Activated CD8-positive, alpha-beta memory T cell treated with anti-CD3 and anti-CD28 coated beads, Interleukin-2, amount 10 ng/mL, durations not matched to agents 7 days and 5 days (primary cell): ENCODE measurements at places on chromosomes 12 and 14. TPM values are rescaled to one million over a fixed set of nuclear protein-coding genes. Genes with fewer than 3 reads are reported as not detected.

The SAMD15 gene
- total RNA-seq, result 0.14 TPM

- no peak for DNase-seq
Measured at GRCh38 chr14:29741909-29742401, 185.7 kb downstream of the PRKD1 start.

The DTX1 gene
- total RNA-seq, result 0.35 TPM

The ATL1 gene
- 2.2 TPM for total RNA-seq

- no peak for DNase-seq
Measured at GRCh38 chr12:123003257-123003656, 22.8 kb downstream of the ARL6IP4 start.

GRCh38 chr12:106342397-106343213 lies 14.9 kb upstream of the POLR3B start:
- DNase-seq, result no peak

The MSI1 gene
- total RNA-seq, result not detected

DNA sequence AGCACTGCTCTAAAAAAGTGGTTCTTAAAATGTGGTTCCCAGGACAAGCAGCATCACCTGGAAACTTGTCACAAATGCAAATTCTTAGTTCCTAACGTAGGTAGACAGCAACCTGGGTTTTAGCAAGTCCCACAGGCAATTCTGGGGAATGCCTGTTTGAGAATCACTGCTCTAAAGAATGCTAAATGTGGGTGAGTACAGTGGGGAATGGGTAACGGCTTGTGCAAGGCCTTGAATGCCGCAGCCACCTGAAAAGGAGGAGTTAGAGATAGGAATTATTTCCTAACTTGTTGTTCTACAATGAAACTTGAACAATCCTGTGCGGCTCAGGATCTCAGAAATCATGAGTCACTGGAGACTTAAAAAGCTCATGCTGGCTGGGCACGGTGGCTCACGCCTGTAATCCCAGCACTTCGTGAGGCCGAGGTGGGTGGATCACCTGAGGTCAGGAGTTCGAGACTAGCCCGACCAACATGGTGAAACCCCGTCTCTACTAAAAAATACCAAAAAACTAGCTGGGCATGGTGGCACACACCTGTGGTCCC lies 34.9 kb downstream of the GNS start:
- DNase-seq, result no peak

The CCDC38 gene
- 0.50 TPM for total RNA-seq

GRCh38 chr12:104888481-104888880 lies 69.6 kb downstream of the SLC41A2 start:
- no peak for DNase-seq

DNA sequence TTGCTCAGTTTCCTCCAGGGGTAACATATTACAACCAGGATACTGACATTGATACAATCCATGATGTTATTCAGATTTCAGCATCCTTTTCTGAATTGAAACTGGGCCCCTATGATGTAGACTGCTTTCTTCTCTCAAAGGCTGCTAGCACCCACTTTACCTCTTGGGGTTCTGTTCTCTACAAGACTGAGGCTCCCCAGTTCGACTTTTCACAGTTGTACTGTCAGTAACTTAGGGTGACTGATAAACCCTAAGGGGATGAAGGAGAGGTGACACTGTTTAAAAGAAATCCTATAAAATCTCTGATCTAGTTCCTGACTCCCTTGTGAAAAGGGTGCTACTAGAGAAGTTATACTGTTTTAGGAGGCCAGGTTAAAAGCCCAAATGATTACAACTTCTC lies 818 bp downstream of the VPS33A start:
- DNase-seq, result no peak

The PRH2 gene
- total RNA-seq, result not detected

DNA sequence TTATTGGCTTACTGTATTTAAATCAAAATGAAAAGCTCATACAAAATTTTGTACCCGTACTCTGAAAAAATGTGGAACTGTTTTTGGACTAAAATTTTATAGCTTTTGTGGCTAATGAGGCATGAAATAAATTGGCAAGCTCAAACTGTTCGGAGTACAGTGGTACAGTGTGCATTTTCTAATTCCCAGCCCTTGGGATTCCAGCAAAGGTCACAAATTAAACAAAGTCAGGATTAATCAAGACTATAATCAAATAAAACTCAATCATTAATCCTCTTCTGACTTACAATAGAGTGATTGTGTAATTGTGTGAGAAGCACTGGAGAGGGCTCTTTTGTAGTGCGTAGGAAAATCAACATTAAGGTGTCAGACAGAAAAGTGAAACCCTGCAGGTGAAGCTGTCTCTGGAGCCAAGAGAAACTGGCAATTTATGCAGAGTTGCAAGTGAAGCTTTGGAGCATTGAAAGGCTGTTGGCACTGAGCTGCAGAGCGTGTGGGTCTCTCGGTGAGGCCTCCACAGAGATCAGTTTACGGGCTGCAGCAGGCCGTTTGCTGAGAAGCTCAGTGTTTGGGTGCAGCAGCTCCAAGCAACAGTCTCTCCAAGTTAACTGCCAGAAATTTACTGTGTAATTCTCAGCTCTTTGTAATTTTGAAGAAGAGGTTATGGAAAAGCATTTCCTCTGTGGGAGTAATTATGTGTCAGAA lies 275.9 kb downstream of the FBXL14 start:
- DNase-seq, result no peak

The LRRIQ1 gene
- total RNA-seq, result not detected

DNA sequence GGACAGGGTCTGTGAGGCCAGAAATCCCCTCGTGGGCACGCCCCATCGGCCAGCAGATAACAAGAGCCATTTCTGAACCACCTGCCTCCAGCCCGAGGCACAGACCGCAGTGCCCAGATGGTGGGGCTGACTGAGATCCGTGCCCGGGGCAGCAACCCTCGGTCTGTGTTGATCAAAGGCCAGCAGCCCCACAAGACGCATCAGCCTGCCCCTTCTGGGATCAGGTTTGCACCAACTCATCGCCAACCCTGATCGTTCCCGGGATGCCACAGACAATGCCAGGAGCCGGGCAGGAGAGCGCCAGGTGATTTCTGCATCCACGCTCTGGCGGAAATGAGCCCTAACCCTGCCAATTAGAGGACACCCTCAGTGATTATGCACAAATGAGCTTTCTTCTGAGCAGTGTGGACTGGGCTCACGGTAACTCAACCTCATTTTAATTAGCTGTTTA lies 64.5 kb downstream of the TESC start:
- no peak for DNase-seq

The GPR137C gene
- 0.85 TPM for total RNA-seq

The PRIMA1 gene
- not detected for total RNA-seq

GRCh38 chr12:48978741-48979601 lies 849 bp downstream of the WNT1 start:
- no peak for DNase-seq

- no peak for DNase-seq
Measured at GRCh38 chr12:132142679-132143335, 1.3 kb downstream of the DDX51 start.
